ENCODE measurements at places on chromosomes 16 and 17. TPM values are rescaled to one million over a fixed set of nuclear protein-coding genes. Genes with fewer than 3 reads are reported as not detected.
A peak's percentile ranks its signal among the peaks of the same experiment; 100 is the strongest.

NPW gene
- total RNA-seq, result not detected

GRCh38 chr16:74724820-74725549, 24.3 kb upstream of the MLKL start:
- no peak for DNase-seq

SKAP1 gene
- total RNA-seq, result 1.0 TPM

GRCh38 chr16:64089697-64090096, 1032.2 kb downstream of the CDH11 start:
- DNase-seq, result no peak

DNA sequence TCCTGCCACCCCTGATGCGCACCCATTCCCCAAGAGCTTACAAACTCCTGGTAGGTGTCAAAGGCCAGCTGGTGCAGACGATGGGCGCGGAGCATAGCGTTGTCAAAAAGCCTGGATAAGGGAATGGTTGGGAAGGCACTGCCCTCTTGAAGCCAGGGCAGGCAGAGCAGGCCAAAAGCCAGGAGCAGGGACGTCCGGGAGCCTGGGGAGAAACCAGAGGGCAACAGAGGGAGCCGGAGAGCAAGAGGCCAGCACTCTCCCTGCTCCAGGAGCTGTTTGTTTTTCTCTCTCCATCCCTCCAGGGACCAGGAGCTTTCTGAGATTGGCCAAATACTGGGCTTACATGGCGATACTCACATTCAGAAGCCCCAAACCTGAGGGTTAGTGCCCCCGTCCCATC, 334 bp downstream of the GH1 start:
- DNase-seq, result no peak

DNA sequence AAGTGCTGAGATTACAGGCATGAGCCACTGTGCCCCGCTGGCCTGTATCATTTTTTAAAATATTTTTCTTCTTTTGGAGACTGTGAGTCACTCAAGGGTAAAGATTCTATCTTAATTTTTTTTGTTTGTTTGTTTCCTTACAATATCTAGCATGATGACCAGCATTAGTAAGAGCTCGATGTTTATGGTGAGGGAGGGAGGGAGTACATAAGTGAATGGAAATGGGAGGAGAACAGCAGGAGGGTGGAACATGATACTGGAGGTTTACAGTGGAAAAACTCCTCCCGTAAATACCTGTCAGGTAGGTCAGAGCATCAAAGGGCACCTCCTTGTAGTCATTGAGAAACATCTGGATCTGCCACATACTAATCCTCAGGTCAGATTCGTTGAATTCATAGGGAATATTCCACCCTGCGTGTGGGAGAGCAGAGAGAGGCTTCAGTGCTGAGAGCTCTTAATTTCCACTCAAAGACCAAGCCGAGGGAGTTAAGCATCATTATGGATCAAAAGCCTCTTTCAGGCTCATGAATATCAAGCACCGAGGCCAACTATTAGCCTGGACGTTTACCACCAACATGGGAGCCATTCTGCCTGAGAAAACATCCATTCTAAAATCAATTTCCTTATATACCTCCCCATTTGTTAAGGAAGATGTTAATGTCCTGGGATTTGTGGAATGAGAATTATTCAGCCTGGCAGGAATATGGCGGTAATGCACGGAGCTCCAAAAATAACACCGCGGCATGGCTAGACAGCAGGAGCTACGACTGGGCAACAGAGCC, 51.8 kb downstream of the LYRM1 start:
- DNase-seq, result no peak

CTU2 gene
- 17.8 TPM for total RNA-seq

KRT32 gene
- 18.0 TPM for total RNA-seq

- DNase-seq, result no peak
These were observed 33.5 kb upstream of the DNAH9 start for GRCh38 chr17:11564589-11565380.

CLEC3A gene
- total RNA-seq, result not detected

SPATA32 gene
- total RNA-seq, result not detected

- DNase-seq, result peak; percentile 78
These were observed 5.6 kb downstream of the SLC16A3 start for GRCh38 chr17:82234211-82235055.

PRCD gene
- not detected for total RNA-seq

PCGF2 gene
- 5.4 TPM for total RNA-seq

GRCh38 chr17:79947351-79948031, 88.2 kb downstream of the TBC1D16 start:
- DNase-seq, result peak; percentile 56

DNA sequence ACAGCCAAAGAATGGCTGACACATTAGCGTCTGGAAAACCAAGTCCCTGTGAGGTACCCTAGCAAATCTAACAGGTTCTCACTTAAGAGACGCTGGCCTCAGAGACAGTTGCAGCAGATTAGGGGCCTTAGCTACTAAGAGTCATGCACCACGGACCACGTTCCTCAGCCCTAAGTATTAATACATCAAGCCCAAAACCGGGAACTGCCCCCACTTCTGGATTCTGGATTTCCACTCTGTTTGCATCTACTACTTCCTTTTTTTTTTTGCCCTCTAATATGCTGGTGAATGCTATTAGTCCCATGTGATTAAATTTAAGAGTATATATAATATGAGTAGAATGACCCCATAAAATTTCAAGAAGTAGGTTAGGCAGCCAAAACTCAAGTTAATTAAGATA, 775 bp upstream of the TERB1 start:
- no peak for DNase-seq

DNA sequence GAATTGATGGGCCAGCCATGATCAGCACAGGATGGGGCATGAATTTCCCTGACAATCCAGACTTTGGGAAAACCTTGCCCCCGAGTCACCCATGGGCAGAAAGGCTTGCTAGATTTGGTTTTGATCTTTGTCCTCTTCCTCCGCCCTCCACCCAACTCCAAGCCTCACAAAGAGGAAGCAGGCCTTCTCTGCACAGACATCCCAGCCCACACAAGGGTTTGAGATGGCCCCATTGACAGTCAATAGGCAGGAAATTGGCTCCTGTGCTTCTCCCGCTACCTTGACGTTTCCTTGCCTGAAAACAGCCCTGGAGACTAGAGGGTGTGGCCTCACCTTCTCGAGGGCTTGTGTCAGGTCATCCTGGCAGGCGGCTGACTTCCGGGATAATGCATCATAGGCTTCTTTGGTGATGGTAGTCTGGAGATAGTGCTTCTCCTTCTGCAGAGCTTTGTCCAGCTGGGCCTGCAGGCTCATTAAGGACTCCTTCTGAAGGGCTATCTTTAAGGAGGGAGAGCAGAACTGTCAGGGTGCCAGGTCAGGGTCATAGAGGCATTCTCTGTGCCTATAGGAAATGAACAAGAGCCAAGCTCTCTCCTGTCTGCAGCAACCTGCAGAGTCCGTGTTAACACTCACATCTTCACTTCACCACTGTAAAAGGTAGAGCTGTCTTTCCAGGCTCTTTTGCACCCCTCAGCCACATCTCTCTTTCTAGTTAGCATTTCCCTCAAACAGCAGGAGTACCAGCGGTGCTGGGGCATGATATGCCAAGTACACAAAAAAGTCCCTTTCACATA, 32.2 kb downstream of the DHX38 start:
- no peak for DNase-seq

DNA sequence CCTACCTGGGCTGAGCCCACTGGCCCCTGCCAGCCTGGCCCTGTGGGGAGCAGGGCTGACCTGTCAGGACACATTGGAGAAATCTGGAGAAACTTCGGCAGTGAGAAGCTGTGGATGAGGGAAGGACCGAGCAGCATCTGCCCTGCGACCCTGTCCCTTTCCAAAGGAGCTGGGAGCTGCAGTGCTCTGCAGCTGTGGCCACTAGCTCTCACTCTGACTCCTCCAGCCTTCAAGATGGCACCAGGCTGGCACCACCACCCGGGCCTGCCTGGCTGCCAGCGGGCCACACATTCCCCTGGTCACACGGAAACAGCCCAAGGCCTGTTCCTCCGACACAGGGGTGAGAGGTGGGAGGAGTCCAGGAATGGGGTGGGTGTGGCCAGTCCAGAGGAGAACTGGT, 30.1 kb downstream of the CD300LG start:
- no peak for DNase-seq

C17orf113 gene
- total RNA-seq, result 2.3 TPM

DNA sequence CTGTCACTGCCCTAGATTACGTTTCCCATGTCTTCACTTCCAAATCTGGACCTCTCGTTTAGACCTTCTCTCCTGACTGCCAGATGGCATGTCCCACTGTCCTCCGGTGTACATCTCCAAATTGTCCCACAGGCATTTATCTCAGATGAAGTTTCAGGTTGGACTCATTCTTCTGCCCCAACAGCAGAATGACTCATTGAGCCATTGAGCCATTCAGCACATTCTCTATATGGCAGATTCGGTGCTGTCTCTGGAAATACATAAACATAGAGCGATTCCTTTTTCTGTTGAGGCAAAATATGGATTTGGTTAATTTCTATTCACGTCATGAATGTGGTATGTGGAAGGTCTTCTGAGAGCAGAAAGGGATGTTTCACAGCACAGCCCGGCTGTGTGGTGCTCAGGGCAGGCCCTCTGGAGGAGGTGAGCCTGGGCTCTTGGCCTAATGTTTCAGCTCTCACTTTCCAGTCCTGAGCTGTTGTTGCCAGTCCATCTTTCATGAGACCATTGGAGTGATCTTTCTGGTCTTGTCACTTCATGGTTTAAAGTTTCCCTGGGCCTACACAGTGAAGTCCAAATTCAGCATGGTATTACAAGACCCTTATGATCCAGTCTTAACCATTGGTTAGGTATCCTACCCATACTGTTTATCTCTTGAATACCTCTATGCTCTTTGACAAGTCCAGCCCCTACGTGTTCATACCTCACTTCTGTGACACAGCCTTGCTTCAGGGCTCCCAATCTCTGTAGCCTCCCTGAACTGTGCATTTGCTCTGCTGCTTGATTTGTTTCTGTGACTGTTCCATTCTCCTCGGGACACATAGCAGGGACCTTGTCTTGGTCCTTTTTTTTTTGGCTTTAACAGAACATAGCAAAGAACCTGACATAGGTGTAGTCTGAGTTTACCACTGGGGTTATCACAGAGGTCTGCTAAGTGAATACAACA, 15.9 kb downstream of the HAPSTR1 start:
- no peak for DNase-seq

SLC22A31 gene
- total RNA-seq, result 4.8 TPM

- DNase-seq, result no peak
These were observed 2.0 kb upstream of the TMEM92 start for GRCh38 chr17:50272246-50272645.

- no peak for DNase-seq
These were observed 725 bp upstream of the SPHK1 start for GRCh38 chr17:76383546-76384221.

GRCh38 chr16:23960081-23960885, 124.5 kb downstream of the PRKCB start:
- no peak for DNase-seq

DNA sequence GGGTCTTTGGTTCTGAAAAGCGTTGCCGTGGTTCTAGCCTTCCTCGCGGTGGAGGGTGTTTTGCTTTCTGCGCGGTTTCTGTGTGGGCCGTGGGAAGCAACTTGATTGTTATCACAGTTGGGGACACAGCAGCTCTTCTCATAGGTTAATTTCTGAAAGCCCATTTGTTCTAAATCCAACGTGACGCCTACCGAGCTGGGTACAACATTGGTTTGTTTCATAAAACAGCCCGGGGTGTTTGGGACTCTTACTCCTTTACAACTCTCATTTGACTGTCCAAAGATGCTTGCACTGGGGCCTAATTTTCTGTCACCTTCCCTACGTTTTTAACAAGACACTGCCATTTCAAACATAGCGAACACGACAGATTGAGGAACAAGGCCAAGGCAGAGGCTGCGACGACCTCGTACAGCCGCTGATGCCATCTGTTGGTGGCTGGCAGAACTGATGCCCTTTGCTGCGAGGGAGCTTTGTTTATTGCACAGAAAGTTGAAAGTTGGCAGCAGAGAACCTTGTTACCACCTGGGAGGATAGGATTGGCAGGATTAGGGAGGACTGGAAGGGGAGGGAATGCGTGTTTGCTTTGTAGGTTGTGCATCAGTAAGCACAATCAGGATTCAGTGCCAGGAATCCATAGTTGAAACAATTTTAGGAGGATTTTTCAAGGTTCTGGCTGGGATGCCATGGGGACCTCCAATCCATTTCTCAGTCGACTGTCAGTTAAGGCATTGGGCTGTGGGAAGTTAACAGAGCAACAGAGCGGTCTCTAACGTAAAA, 98.3 kb downstream of the PITPNC1 start:
- DNase-seq, result peak; percentile 79

CTCF gene
- 48.2 TPM for total RNA-seq

DNA sequence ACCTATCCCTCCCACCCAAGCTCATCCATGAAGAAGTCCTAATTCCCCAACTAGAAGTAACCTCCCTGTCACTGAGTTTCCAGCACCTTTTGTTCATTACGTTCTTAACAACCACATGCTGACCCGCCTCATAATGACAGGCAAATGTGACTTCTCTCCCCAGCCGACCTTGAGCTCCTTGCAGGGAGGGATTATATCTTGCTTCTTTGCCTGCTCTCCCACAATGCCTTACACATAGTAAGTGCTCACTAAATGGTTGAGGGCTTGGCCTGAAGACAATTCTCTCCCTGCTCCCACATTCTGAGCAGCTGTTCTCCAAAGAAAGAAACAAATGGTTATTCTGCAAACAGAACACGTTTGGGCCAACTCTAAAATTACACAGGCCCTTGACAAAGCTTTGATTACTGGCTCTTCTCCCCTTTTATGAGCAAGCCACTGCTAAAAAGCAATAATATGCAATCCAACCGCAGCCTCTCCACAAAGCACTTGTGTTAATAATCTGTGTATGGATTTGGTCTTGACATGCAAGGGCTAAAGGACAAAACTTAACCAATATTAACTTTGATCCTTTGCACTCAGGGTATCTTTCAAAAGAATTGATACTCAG, 23.2 kb downstream of the SLC39A11 start:
- no peak for DNase-seq

GRCh38 chr17:49952209-49952911, 16.6 kb upstream of the DLX4 start:
- peak; percentile 82 for DNase-seq
